Activated gamma-delta T cell (primary cell): ENCODE measurements at places on chromosomes 3 and 15.

- DNase-seq = no peak
Measured at GRCh38 chr3:44906997-44907396, 32.6 kb downstream of the TGM4 start.

- DNase-seq = no peak
Measured at GRCh38 chr3:33146791-33147445, 33.1 kb downstream of the CRTAP start.

DNA sequence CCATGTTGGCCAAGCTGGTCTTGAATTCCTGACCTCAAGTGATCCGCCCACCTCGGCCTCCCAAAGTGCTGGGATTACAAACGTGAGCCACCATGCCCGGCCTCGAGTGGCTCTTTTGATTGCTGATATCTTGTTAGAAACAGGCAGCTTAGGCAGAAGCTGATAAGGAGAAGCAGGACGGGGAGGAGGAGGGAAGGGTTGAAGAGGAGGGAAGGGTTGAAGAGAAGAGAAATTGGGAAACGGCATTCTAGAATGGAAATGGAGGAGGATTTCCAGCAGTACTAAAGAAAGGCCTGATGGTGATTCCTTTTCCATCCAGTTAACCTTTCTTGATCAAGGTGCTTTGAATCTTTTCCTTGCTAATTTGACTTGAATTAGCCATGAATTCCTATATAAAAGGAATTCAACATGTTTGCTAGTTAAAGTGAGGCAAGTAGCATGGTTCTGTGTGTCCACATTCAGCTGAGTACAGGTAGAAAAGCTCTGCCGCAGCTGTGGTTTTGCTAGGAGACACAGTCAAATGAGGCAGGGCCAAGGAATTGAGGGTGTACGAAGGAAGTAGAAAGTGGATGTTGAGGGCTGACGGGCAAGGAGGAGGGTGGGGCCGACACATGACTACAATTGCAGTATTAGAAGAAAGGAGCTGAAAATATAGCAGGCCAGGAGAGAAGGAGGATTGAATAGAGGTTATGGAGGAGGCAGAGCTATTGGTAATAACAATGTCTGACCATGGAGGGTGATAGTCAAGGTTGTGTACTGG, 27.2 kb upstream of the ATP1B3 start:
- DNase-seq = no peak

DNA sequence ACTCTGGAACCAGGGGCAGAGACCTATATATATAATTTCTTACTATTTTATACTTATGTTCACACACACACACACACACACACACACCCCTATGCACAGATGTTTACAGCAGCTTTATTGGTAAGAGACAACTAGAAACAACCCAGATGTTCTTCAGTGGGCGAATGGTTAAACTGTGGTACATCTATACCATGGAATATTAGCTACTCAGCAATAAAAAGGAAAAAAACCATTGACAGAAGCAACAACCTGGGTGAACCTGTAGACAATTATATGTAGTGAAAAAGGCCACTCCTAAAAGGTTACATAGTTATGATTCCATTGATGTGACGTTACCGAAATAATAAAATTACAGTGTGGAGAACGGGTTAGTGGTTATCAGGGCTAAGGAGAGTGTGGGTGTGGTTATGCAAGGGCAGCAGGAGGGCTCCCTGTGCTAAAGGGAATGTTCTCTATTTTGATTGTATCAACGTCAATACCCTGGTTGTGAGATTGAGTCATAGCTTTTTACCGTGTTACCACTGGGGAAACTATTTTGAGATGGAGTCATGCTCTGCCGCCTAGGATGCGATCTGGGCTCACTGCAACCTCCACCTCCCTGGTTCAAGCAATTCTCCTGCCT, 85.5 kb downstream of the FLNB start:
- DNase-seq = no peak

DNA sequence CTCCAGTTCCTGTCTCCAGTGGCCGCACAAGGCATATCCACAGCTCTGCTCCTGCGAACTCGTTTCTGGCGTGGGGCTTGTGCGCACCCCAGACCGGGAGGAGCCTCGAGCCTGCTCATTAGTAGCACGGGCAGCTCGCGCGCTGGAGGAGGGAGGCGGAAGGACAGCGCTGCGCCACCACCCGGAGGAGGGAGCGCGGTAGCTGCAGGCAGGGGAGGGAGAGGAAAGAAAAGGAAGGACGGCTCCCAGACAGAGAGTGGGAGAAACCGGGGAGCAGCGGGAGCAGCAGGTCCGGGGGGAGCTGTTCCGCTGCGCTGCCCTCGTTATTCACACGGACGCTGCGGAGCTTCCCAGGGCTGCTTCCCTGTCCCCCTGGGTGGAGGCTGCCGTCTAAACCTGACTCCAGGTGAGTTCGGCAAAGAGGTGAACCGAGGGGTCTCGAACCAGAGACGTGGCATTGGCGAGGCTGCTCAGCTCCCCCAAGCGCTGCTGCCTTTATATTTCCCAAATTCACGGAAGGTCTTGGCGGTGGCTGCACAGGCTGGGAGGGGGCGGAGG, 121.3 kb upstream of the ZNF717 start:
- DNase-seq = no peak

- no peak for DNase-seq
Measured at GRCh38 chr15:73550190-73550589, 83.0 kb downstream of the NPTN start.

DNA sequence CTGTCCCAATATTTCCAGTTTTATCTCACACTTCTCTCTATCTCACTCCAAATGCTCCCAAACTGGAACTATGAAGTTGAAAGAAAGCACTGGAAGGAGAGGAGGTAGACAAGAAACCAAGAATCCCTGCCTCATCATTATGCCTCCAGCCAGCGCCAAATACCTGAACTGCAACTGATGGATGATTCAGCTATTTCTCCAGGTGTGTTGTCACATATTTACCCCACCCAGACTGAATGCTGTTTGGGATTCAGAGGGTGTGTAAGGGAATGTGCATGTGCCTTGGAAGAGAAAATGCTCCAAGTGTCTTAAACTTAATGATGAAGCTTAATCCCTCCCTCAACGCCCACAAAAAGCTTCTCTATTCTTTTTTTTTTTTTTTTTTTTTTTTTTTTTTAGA, 269.5 kb upstream of the ATP11B start:
- no peak for DNase-seq

- DNase-seq = no peak
Measured at GRCh38 chr15:33639978-33640377, 328.3 kb upstream of the CHRM5 start.

DNA sequence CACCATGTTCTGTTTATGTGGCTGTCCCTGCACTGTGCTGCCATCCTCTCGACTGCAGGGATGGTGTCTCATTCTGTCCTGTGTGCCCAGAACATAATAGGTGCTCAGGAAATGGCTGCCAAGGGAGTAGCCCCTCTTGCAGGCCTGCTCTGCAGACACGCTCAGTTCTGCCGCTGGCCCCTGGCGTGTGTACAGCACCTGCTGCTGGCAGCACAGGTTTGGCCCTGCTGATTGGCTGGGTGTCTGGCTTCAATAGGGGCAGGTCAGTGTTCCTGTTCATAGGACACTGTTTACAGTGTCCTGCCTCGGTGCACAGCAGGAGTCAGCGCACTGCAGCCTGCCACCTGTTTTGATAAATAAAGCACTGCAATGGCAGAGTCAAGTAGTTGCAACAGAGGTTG, 146.9 kb downstream of the DNAJB8 start:
- DNase-seq = no peak

DNA sequence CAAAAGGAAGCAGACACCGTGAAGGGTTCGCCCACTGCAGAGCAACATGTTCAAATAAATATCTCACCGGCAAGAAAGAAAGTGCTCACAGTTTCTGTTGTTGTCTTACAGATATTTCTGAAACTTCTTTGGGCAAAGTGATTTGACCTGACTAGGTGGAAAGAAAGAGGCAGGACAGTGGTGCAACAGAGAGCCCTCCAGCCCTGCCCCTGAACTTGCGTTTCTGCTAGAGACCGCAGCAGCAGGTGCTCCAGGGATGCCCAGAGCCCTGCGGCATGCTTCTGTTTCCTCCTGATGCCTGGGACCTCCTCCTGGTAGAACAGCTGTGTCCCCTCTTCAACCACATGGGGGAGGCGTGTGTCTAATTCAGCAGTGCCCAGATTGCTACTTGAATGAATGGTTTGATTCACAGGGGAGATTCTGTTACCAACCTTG, 123.4 kb downstream of the ATP10A start:
- DNase-seq = no peak

DNA sequence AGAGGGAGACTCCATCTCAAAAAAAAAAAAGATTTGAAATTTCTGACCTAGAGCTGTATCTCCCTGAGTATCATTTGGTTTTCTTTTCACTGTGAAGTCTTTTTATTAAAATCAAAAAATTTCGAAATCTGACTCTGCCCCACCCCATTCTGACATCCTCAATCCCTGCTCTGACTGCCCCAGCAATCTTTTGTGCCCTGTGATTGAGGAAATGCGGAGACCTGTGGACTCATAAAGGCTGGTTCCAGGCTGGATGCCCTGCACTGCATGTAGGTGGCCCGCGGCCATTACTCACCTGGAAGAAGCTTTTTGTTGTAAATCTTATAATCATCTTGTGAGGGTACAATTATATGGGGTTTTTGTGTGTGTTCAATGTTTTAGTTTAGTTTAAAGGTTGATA, 147.3 kb upstream of the SEMA6D start:
- no peak for DNase-seq

- no peak for DNase-seq
Measured at GRCh38 chr3:151037746-151038477, 47.6 kb upstream of the MED12L start.

DNA sequence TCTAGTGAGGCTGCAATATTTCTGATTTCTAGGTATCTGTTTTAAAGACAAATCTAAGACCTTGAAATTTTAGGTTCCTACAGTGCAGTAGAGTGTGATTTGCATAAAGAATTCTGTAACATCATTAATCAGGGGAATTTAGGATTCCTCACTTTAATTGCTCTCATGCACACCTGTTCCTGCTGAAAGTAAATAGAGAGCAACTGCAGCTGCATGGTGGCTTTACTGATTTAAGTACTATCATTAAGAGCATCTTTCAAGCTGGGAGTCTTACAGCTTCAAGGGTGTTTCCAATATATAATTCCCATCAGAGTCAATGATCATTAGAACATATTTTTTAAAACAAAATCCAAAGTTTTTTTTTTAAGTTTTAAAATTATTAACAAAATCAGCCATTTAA, 36.0 kb upstream of the C3orf70 start:
- no peak for DNase-seq
